ENCODE measurements at places on chromosomes 12 and 14.
A peak's percentile ranks its signal among the peaks of the same experiment; 100 is the strongest.

- DNase-seq: no peak
Measured at GRCh38 chr14:87883750-87884149, 109.2 kb downstream of the GALC start.

DNA sequence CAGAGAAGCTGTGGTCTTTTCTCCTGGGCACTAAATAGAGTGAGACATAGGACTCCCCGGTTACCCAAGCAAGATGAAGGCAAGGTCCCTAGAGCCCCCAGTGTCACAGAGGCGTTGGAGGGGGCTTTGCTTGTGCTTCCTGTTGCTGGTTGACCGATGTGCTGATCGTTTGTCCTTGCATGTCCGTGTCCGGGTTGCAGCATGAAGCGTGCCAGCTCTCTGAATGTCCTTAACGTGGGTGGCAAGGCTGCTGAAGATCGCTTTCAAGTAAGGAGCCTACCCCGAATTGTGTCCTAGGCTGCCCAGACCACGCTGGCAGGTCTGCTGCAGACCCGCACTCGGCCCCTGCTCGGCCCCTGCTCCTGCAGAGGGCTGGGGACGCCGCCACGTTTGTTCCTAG is 23.1 kb downstream of the XRCC3 start:
- no peak for DNase-seq

DNA sequence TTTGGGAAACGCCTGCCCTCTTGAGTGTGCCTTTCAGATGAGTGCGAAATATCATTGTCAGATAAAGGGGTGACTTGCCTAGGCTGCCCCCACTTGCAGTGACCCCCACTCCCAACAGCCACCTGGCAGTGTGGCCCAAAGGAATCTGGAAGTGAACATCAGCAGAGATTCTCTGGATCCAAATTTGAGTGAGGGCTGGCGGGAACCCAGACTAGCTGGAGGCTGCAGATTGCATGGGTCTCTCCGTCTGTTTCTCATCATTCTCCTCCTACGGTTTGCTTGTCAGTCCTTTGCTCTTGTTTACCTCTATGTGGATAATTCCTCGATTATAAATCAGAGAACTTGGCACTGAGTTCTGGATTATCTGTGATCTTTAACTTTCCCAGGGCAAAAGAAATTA is 280.8 kb downstream of the ZFP36L1 start:
- no peak for DNase-seq

DNA sequence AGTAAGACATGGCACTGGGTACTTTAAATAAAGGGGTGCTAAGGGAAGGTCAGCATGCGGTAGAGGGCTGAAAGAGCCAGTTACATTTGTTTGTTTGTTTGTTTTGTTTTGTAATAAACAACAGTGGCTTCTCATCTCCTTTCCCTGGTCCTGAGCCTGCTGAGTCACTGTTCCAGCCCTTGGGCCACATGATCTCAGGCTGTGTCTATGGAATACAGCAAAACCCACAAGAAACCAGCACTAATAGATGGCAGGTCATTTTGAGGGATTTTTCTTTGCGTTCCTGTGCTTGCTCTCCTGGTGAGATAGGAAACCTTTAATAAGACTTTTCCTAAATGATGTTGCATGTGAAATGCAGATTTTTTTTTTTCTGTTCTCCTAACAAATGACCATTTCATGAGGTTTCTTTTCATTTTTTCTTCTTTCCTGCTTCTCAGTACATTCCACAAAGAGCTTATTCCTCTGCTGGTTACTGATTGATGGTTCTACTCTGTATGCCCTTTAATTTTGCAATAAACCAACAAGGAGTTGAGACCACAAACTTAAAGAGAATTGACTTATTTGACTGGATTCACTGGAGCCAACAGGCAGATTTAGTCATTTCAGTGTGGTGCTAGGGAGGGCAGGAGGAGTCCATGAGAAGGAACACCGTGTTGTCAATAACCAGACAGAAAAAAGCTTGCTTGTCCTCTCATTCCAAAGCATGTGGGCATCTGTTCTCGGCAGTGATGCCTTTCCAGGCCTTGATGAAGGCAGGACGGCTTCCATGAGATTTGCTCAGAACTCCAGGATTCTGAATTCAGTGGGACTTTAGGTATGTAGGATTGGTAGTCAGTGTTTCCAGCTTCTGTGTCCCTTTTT is 459.2 kb downstream of the RAD51B start:
- DNase-seq: no peak

GRCh38 chr14:85907536-85907935 is 377.6 kb downstream of the FLRT2 start:
- DNase-seq: no peak

GRCh38 chr12:47221256-47222023 is 141.7 kb upstream of the AMIGO2 start:
- no peak for DNase-seq

DNA sequence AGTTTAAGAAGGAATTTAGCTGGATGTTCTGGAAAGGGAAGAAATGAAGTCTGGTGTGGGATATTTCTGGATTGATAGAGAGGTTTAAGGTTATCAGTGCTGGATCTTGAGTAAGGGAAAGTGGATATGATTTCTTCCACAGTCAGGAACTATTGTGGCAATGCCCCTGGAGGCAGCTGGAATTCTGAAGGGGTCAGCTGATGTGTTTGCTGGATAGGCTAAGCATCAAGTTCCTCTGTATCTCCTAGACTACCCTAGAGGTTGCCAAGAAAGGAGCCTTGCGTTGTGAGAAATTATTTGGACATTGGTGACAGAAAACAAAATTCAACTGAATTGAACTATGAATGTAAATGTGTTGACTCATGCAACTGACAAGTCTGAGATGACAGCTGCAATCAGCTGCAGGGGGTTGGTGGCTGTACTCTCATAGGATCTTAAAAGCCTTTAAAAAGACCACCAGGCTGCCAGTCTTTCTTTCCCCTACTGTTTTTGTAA is 244.4 kb downstream of the ATXN7L3B start:
- no peak for DNase-seq

GRCh38 chr14:100176811-100177327 is 17.4 kb upstream of the DEGS2 start:
- no peak for DNase-seq

DNA sequence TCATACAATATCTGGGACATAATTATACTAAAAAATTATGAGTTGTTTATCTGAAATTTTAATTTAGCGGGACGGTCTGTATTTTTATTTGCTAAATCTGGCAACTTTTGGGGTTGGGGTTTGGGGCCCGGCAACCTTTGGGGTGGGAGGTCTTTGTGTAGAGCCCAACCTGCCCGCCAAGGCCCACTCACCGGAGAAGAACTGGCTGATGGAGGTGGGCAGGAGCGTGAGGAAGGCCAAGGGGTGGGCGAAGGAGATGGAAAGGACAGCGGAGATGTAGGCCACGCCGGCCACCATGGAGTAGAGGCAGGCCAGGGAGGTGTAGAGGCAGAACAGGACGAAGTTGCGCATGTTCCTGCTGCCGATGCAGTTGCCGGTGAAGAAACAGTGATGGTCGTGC is 2.6 kb downstream of the ZDHHC22 start:
- DNase-seq: no peak

GRCh38 chr14:105205673-105206208 is 24.6 kb upstream of the NUDT14 start:
- no peak for DNase-seq

GRCh38 chr12:51381226-51382079 is 9.8 kb downstream of the GALNT6 start:
- no peak for DNase-seq

- no peak for DNase-seq
Measured at GRCh38 chr12:76942267-76942666, 63.4 kb upstream of the CSRP2 start.

DNA sequence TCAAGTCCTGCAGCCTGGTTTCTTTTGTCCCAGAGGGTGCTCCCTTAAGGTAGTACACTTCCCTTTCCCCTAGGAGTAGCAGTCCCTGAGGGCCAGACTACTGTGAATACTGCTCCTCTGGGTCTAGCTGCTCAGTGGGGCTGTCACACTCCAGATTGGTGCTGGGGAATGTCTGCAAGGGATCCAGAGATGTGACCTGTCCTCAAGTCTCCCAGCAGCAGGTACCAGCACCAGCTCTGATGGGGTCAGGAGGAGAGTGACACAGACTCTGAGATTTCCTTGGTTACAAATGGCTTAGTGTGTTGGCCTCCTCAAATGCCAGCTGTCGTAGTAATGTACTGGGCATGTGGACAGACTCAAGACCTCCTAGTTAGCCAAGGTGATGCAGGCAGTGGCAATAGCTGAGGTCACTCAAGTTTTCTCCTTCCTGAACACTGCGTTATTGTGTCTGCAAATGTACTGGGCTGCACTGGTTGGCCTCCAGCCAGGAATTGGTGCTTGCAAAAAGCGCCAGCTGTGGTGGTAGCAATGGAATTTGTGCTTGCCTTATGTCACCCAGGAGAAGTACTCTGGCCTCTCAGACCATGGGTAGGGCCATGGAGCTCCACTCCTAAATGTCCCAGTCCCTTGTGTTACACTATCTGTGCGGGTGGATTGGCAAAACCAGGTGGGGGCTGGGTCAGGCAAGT is 36.4 kb upstream of the AEBP2 start:
- no peak for DNase-seq

GRCh38 chr14:83706231-83706954 is 1823.6 kb upstream of the FLRT2 start:
- DNase-seq: no peak

GRCh38 chr12:3670083-3670620 is 82.8 kb downstream of the CRACR2A start:
- no peak for DNase-seq

GRCh38 chr12:107318806-107319532 is 225.6 kb upstream of the CRY1 start:
- DNase-seq: peak; percentile 36

DNA sequence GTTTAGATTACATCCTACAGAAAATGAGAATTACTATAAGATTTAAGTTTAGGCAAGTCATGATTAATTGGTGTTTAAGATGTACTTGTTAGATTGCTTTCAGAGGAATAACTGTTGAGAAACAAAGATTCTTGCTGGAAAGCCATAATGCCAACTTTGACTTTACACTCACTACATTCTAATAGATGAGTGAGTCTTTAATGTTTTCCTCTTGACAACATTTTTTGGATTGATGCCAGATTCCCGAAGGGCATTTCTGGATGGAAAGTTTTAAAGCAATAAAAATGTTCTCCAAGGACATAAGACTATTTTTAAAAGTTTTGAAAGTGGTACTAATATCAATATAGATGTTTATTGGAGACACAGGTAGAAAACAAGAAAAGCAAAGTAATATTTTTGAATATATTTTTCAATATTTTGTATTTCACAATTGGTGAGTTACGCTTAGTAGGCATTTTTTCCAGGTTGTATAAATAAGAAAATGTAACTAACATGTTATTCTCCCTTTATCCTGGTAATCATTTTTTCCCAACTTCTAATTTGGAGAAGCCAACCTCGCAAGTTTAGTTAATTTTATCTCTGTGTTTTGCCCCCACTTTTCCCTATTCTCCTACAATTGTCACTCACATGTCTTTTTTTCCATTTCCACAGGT is 307.3 kb downstream of the CEP128 start:
- DNase-seq: no peak

GRCh38 chr14:65991104-65991503 is 495.1 kb upstream of the CCDC196 start:
- no peak for DNase-seq

GRCh38 chr12:64142784-64143183 is 79.3 kb downstream of the KICS2 start:
- no peak for DNase-seq

DNA sequence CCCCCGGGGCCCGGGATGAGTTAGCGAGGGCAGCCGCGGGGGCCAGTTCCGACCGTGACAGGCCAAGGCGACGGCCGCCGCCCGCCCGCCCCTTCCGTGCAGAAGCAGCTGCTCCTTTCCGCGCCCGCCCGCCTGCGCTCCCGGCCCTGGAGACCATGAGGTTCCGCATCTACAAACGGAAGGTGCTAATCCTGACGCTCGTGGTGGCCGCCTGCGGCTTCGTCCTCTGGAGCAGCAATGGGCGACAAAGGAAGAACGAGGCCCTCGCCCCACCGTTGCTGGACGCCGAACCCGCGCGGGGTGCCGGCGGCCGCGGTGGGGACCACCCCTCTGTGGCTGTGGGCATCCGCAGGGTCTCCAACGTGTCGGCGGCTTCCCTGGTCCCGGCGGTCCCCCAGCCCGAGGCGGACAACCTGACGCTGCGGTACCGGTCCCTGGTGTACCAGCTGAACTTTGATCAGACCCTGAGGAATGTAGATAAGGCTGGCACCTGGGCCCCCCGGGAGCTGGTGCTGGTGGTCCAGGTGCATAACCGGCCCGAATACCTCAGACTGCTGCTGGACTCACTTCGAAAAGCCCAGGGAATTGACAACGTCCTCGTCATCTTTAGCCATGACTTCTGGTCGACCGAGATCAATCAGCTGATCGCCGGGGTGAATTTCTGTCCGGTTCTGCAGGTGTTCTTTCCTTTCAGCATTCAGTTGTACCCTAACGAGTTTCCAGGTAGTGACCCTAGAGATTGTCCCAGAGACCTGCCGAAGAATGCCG is 699 bp downstream of the MGAT2 start:
- peak; percentile 49 for DNase-seq

GRCh38 chr12:16229676-16230075 is 47.8 kb downstream of the SLC15A5 start:
- no peak for DNase-seq

DNA sequence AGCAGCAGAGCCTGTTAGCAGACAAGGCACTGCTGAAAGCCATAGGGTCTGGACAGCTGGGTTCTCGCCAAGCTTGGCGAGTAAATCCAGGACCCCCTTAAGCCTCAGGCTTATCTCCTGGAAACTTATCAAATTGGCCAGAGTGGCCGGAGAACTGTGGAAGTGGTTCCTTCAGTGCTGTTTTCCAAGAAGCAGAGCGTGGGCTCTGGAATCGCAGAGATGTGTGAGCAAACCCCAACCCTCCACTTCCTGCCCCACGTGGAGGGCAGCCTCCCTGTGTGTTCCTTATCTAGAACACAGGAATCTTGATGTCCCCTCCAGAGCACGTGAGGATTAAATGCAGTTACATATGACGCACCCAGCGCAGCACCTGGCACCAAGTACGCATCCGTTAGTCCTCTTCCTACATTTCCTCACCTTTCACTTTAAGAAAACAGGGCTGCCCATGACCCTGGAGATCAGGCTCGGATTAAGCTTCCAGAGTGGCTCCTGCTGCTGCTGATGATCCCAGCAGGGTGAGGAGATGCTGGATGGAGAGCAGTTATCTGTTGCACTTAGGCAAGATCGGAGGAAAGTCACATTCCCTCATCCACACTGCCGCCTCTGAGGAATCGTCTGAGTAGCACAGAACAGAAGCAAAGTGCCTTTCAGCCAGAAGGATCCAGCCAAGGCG is 35.0 kb downstream of the MMAB start:
- no peak for DNase-seq

DNA sequence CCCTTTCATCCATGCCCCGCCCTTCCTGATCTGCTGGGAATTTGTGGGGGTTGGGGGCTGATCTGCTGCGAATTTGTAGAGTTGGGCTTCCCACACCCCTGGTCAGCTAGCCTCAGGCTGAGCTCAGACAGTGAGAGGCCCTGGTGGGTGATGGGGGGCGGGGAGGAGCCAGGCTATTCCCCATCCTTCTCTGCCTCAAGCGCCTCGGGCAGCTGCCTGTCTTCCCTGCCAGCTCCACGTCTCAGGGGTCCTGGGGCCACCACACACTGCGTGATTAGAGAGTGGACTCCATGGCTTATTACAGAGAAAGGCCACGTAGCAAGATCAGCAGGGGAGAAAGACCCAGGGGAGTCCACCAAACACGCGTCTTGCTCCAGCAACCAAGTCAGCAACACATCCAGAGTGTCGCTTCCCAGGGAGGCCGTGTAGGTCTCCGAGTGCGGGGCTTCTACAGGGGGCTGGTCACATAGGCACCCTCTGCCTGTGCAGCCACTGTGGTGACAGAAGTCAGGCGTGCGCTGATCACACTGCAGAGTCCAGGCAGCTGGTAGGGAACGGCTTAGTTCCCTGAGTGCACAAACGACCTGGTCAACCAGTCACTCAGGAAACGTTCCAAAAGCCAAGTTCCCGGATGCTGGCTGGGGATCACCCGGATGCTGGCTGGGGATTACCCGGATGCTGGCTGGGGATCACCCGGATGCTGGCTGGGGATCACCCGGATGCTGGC is 254.4 kb upstream of the SFSWAP start:
- DNase-seq: no peak

All from GM13977 (cell line).